Stimulated activated CD4-positive, alpha-beta T cell treated with anti-CD3 and anti-CD28 coated beads, Interleukin-15, amount 100 ng/mL, for 1 hour (primary cell): ENCODE measurements at places on chromosomes 16 and 17.

DNA sequence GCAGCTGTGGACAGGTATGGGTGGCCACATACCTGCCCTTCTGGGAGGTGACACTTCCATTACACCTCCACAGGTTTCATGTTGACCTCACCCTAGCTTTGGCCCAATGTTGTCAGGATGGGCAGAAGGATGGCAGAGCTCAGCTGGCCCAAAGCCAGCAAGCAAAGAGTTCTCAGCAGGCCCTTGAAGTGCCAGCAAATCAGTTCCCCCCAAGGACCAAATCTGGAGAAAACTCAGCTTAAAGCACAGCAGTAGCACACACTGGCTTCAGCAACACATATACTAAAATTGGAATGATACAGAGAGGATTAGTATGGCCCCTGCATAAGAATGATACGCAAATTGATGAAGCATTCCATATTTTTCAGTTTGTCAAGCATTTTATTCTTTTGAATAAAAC, 13.4 kb downstream of the ARL4D start:
- DNase-seq = no peak

- no peak for DNase-seq
These were observed 29.5 kb upstream of the TMEM92 start for GRCh38 chr17:50244771-50245170.

- DNase-seq = no peak
These were observed 24.6 kb upstream of the FAAP100 start for GRCh38 chr17:81576621-81577277.

DNA sequence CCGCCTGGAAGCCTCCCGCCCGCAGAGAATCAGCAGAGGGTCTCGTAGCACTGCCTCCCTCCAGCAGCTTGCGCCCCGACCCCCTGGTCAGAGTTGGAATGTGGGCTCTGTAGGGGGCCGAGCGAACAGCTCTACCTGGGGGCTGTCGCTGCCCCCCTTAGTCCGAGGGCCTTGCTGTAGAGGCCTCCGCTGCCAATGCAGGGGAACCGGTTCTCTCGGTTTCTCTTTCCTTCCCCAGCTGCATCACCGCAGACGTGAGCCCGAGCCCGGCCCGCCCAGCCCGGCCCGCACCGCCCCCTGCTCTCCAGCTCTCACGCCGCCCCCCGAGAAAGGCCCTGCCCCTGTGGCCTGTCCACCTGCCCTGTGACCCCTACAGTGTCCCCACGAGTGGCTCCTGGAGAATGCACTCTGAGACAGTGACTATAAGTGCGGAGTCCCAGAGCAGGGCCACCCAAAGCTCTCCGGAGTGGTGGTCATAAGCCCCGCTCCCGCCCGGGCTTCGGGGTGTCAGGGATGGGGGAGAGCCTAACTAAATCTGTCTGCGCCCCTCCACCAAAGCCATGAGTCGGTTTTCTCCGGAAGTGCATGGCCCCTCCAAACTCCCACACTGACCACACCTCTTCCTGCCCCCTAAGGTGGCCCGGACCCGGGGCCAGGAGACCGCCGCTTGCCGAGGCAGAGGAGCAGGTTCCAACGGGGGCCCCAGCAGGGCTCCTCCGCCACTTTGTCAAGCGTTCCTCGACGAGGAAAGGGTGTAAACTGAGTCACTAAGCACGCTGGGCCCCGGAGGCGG, 1.7 kb downstream of the ARHGAP27 start:
- DNase-seq = no peak

GRCh38 chr17:10741416-10742135, 11.8 kb upstream of the TMEM220 start:
- DNase-seq = no peak

GRCh38 chr17:7972131-7972785, 30.2 kb upstream of the GUCY2D start:
- DNase-seq = no peak

DNA sequence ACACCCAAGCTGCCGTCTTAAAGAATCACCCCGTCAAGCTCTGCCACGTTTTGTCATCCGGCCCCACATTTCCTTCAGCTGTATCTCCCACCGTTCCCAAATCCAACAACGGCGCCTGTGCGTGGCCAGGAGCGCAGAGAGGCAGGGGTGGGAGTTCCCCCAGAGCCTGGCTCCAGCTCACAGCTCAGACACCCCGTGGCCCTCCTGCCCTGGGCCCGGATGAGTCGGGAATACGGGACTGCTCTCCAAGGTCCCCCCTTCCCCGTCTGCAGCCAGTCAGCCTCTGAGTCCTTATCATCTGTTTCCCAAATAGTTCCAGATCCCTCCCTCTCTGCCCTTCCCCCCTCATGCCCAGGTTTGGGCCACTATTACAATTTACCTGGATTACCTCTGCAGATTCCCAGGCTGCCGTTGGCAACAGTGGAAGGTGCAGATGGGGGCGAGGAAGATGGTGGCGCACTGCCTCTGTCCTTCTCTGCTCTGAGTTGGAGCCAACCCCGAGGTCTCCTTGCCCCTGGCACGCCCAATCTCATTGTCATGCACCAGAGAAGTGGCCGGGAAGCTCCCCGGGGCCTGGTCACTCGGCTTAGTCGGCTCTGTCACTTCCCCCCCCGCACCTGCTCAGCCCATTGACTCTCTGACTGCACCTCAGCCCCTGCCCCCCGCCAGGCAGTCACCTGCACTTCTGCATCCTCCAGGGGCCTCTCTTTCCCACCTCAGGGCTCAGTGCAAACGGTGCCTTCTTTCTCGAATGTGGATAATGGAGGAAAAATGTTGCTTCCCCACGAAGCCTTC, 18.3 kb upstream of the RPTOR start:
- no peak for DNase-seq

DNA sequence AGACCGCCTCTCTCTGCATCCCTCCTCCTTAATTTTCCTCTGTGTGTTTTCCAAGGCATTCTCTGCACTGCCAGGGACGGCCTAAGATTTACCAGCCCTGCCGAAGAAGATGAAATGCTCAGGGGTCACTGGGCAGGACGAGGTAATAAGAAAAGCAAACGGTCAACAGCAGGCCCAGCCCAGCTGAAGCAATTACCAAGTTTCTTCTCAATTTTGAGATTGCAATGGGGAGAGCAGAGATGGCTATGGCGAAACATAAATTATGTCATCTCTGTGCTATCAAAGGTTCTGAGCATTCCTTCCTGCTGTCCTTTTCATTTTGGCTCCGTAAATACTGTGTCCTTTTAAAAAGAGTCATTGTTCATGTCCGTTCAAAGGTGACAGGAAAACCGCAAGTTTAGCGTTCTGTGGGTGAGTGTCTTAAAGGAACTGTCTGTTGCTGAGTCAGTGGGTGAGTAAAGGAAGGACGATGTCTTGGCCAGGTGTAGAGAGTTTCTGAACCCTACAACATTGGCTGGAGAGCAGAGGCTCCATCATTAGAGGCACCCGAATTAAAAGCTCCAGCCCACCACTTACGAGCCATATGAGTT, 753.9 kb upstream of the EEF2KMT start:
- no peak for DNase-seq

DNA sequence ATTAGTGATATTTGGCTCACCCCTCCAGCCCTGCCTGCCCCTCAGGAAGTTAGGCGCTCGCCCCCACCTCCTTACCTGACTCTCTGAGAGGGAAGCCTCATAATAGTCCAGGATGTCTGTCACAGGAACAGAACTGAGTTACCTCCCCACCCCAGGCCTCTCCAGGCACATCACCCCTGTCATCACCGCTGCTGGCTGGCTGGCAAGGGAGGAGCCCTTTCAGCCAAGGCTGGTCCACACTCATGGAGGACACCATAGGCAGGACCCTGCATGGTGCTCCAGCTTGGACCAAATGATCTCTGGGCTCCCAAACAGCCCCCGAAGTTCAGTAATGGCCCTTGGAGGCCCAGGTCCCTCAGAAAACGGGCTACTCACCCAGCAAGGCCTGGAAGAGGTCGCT, 1.5 kb downstream of the DLG4 start:
- no peak for DNase-seq

GRCh38 chr17:142102-142661, 4.8 kb downstream of the SCGB1C2 start:
- DNase-seq = no peak

GRCh38 chr16:84869473-84869845, 49.7 kb downstream of the CRISPLD2 start:
- DNase-seq = no peak

GRCh38 chr17:69430488-69430887, 16.0 kb downstream of the MAP2K6 start:
- DNase-seq = no peak

DNA sequence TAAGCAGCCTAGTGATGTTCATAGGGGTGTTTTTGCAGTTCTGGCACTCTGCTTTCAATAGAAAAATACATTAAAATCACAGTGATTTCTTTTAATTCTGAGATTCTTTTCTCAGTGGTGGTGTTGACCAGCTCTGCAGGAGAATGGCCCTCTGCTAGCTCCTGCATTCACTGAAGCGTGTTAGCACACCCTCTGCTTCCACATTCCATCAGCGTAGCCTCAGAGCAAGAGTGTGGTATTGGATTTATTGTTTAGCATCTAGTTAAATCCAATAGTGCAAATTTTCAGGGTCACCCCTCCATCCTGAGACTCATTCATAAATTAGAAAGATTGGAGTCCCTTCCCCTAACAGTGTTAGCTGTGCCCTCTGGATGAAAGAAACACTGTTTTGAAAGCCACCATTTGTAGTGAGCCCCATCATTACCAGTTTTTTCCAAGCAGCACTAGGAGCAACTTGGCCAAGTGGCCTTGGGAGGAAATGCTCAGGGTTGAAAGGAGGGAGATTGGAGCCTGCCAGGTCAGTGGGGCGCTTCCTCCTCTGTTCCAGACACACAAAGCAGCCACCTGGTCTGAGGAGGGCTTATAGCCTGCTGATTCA, 45.7 kb downstream of the B9D1 start:
- no peak for DNase-seq

GRCh38 chr17:77373299-77374169, 232.8 kb downstream of the SEC14L1 start:
- DNase-seq = no peak

- no peak for DNase-seq
These were observed 268.0 kb upstream of the IRX3 start for GRCh38 chr16:54554581-54554980.

GRCh38 chr16:4010225-4011158, 105.8 kb downstream of the ADCY9 start:
- no peak for DNase-seq

DNA sequence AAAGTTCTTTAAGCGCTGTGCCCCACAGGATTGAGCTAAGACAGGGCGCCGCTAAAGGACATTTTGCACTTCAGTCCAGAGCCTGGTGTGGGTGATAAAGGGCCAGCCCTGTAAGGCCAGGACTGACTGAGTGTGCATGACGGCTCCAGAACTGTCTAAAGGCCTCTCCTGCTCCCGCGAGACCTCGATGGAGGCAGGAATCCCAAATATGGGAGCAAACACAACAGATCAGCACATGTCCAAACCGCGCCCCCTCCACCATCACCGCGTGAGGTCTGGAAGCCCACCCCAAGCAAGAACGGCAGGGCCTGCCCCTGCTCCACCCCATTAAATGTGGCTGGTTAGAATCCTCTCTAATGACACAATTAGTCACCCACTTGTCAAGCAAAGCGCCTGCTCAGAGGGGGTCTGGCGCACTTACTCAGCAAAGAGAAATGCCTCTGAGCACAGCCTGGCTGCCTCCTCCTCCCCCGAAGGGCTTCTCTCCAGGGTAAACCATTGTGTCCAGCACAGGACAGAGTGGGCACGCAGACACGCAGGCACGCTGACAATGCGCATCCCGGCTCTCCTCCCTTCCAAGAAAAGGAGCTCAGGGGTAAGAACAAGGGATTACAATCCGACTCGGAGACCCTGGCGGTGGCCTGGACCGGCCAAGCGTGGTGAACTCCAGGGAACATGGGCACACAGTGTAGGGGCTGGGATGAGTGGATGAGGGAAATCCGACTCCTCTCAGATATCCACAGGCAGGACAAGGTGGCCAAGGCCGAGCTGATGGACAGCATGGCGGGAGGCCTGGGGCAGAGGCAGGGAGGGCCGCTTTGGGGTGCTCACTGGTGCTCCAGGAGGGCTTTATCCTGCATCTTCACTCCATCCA, 1.5 kb downstream of the MXRA7 start:
- DNase-seq = no peak
